ENCODE measurements at places on chromosomes 12 and 14. TPM values are rescaled to one million over a fixed set of nuclear protein-coding genes. Genes with fewer than 3 reads are reported as not detected.

The KLRC3 gene
- 1.2 TPM for total RNA-seq

The TEX52 gene
- not detected for total RNA-seq

The PMCH gene
- not detected for total RNA-seq

The CATSPERB gene
- total RNA-seq: 0.74 TPM

The RNASE11 gene
- not detected for total RNA-seq

The GPR137C gene
- total RNA-seq: 32.7 TPM

The ANKRD33 gene
- not detected for total RNA-seq

The ACSS3 gene
- 6.9 TPM for total RNA-seq

The MYO1H gene
- total RNA-seq: 0.25 TPM

The SYT10 gene
- total RNA-seq: 1.7 TPM

The C1RL gene
- total RNA-seq: 5.9 TPM
